ENCODE measurements at places on chromosomes 4 and X. TPM values are rescaled to one million over a fixed set of nuclear protein-coding genes. Genes with fewer than 3 reads are reported as not detected.

DNA sequence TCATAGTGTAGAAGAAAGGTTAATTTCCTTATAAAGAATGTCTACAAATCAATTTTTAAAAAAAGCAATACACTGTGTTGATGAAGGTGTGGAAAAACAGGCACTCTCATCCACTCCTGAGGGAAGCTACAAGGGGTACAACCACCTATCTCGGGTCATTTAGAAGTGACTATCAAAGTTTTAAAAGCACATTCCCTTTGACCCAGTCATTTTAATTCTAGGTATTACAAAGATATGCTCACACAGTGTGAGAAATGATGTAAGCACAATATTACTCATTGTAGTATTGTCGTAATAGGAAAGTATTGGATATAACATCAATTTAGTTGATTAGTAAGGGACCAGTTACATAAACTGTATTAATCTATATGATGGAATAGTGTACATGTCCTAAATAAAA lies 7.4 kb upstream of the HCCS start:
- no peak for DNase-seq

Gene POU3F4
- 0.37 TPM for total RNA-seq

GRCh38 chr4:15965325-15965724 lies 2.4 kb upstream of the FGFBP2 start:
- DNase-seq, result no peak

Gene F9
- total RNA-seq, result not detected

- DNase-seq, result no peak
Observed at GRCh38 chr4:67393699-67394281, 151.5 kb downstream of the CENPC start.

GRCh38 chrX:55451990-55452832 lies at the start of gene MAGEH1:
TSS of gene MAGEH1 (plus strand) at chrX:55452127. CDS start at chrX:55452375, 248 bp downstream.
- DNase-seq, result peak; percentile 54

Gene EGFL6
- total RNA-seq, result 0.41 TPM

Gene MMGT1
- total RNA-seq, result 15.5 TPM

DNA sequence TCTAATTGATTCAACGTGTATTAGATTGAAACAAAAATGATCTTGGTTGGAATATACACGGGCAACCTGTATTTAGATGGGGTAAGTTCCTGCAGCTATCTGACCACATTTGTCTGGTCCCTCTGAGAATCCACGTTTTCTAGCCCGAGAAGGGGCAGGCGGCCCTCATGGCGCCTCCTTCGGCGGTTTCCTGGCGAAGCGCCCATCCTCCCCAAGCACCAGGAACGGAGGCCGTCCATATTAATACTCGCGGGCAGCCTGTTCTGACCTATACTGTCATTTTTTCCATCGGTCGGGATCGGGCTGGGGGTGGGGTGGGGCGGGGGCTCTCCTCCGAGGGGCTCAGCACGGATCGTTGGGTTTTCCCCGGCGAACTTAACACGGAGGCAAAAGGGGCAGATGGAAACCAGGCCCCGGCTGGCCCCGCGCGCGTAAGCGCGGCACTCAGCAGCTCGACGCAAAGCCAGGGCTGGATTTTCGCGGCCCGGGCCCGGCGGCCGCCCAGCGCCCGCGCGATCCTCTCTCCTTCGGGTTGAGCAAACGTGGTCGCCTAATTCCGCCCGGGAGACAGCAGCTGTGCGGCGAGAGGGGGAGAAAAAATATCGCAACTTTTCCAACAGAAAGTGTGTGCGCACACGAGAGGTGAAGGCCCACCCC lies 77.2 kb upstream of the BCOR start:
- DNase-seq, result peak; percentile 91

- DNase-seq, result no peak
Observed at GRCh38 chr4:185730849-185731608, 81.0 kb downstream of the SORBS2 start.

All from H7 (cell line).